ENCODE measurements at places on chromosomes 13 and 19.
A peak's percentile ranks its signal among the peaks of the same experiment; 100 is the strongest.

- no peak for DNase-seq
Observed at GRCh38 chr19:37218592-37218935, 550 bp downstream of the ZNF383 start.

GRCh38 chr13:41049480-41050440, 11.5 kb upstream of the WBP4 start:
- DNase-seq = no peak

DNA sequence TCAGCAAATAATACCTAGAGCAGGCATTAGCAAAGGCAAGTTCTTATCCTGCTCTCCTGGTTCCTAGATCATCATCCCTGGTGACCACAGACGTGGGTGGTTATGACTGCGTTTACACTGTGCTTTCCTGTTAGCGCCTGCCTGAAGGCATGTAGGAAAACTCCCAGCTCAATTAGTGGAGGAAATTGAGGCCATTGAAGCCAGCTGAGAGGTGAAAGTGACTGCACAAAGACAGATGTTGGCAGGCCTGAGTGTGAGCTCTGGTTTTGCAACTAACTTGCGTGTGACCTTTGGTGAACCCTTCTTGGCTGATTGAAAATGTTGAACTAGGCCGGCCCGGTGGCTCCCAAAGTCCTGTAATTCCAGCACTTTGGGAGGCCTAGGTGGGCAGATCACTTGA, 17.5 kb upstream of the NWD1 start:
- no peak for DNase-seq

DNA sequence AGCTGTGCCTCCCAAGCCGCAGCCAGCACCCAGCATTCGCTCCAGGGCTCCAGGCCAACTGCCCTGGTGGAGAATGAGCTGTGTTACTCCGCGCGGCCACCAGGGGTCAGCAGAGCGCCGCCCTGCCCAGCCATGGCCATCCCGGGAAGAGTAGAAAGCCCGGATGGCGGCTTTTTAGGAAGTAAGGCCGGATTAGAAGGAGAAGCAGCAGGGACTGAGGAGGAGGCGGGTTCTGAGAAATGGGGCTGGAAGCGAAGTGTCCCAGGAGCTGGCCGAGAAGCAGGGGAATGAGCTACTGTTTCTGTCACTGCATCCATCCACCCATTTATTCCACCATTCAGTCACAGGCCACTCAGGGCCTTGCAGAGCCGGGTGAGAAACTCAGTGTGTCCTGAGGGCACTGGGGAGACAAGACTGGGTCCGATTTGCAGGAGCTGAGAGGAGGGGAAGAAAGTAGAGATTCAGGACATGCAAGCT, 6.6 kb upstream of the NPAS1 start:
- peak; percentile 81 for DNase-seq

GRCh38 chr19:46133777-46134241, 9.3 kb upstream of the IGFL3 start:
- DNase-seq = no peak

GRCh38 chr13:113139577-113139976, 17.0 kb downstream of the F10 start:
- DNase-seq = no peak

DNA sequence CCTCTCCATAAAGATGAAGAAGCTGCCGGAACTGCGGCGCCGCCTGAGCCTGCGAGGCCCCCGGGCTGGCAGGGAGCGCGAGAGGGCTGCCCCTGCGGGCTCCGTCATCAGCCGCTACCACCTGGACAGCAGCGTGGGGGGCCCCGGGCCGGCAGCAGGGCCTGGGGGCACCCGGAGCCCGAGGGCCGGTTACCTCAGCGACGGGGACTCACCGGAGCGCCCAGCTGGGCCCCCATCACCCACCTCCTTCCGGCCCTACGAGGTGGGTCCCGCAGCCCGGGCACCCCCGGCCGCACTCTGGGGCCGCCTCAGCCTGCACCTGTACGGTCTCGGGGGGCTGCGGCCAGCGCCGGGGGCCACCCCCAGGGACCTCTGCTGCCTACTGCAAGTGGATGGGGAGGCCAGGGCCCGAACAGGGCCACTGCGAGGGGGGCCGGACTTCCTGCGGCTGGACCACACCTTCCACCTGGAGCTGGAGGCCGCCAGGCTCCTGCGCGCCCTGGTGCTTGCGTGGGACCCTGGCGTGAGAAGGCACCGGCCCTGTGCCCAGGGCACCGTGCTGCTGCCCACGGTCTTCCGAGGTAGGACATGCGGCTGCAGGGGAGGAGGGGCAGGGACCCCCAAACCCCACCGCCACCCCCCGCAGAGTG, 2.7 kb downstream of the SYDE1 start:
- no peak for DNase-seq

DNA sequence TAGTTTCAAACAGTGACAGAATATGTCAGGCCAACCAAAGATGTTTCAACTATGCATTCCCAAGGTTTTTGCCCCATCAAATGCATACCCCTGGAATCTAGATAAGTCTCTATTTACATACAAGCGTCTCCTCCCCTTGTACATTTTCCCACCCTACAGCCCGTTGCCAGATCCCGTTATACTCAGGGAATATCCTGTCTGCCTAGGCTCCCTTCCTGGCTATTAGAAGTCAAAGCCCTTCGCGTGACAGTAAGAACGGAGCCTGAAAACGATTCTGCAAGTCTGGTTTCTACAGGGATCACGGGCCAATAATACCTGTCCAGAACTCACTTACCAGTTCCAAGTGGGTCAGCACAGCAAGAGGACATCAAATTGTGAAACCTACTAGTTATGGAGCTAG, 134.8 kb downstream of the LACC1 start:
- DNase-seq = no peak

DNA sequence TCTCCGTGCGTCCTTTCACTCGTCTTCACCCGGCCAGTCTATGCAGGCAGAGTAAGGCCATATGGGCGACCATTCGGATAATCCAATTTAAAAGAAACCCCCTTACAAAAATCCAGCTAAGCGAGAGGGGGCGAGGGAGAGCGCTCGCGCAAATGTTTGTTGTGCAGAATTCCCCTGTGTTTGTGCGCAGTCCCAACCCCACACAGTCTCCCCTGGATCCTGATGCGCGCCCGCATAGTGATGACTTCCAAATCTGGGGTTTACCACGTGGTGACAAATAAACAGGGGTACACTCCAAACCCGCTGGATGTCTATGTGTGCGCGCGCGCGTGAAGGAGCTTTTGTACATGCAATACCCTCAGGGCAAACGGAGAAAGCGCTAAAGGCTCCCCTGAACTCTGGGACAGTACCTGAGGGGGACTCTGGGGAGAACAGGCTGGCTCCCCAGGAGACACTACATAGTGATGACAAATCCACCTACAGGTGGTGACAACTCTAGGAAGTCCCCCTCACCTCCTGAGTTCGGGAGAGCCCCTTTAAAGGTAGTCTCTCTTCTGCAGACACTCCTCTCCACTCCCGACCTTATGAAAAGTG, 8.5 kb downstream of the SOX21 start:
- no peak for DNase-seq

DNA sequence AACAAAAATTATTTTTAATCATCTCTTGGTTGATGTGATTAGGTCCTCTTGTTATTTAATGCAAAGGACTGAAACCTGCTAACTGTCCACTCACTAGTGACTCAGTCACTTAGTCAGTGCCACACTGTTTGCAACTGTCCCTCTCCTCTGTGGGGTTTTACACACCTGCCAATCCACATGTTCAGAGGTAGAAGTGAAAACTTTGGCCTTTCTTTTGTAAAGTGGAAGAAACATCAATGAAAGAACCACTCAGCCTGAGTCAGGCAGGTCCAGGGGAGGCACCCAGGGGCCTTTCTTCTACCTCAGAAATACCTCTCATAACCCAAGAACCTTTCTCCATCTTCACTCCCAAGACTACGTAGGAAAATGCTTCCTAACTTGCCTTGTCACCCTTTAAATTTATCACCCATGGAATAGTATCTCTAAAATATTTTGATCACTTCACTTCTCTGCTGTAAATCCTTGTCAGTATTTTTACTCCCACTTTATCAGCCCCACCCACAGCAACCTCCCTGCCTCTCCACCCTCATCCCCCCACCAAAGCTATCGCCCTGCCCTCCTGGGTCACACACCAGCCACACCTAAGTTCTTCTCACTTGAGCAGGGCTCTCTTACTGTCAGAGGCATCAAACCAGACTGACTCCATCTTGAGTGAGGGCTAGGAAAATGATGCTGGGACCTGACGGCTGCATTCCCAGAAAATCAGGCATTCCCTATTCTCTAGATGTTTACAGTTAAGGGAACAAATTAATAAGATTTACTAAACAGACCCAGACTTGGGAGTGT, 29.6 kb upstream of the EEF1AKMT1 start:
- DNase-seq = no peak

DNA sequence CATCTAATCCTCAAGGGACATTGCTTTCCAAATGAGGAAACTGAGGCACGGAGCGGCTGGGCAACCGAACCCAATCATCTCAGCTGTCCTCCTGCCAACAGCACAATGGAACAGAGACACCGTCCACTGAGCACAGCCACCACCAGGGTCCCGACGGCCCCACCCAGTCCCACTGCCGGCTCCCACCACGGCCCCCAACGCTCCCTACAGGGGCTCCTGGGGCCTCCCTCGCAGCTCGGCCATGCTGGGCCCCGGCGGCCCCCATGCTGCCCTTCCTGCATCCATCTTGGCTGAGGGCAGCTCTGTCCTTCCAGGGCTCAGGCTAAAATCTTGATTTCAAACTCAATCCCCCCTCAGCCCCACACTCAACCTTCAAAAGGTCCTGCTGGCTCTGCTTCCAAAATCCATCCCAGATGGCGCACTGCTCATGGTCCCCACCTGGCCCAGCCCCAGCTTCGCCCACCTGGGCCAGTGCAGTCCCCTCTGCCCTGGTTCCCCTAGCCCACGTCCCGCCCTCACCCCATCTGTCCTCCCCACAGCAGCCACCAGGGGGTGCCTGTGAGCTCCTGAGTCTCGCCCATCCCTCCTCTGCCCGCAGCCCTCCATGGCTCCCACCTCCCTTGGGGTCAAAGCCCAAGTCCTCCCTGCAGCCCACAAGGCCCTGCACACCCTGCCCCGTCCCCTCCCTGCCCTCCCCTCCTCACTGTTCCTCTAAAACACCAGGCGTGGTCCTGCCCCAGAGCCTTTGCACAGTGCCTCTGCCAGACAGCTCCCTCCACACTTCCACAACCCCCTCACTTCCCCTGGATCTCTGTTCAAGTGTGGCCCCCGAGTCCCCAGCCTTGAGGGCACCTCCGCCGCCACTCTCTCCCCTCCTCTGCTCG, 7.9 kb downstream of the PIP5K1C start:
- DNase-seq = no peak

- DNase-seq = no peak
Observed at GRCh38 chr19:49631014-49631588, 8.8 kb downstream of the RRAS start.
